Stimulated activated CD8-positive, alpha-beta memory T cell treated with anti-CD3 and anti-CD28 coated beads, Interleukin-2, amount 100 ng/mL, for 48 hours (primary cell): ENCODE measurements at places on chromosomes 4 and X.

- DNase-seq, result no peak
Measured at GRCh38 chr4:68396756-68397155, 46.9 kb upstream of the YTHDC1 start.

GRCh38 chr4:16524911-16525554 lies 298.8 kb upstream of the TAPT1 start:
- DNase-seq, result no peak

GRCh38 chr4:99879458-99879857 lies 14.8 kb downstream of the LAMTOR3 start:
- DNase-seq, result no peak

DNA sequence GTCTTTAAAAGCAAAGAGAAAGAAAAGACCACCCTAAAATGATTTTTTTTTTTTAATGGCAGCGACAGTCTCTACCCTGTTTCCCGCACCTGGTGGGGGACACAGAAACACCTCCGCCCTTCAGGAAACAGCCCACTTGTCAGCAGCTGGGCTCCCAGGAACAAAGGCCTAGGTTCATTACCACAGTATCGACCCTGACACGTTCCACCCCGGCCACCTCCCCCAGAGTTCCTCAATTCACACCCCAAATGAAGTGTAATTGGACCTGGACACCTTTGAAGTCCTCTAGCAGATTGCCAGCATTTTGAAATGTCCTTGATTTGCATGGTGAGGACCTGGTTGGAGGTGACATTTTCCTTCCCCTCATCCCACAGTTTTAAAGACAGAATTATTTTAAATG lies 175.0 kb upstream of the BCOR start:
- DNase-seq, result no peak

GRCh38 chr4:140070366-140070765 lies 83.6 kb downstream of the MAML3 start:
- DNase-seq, result no peak

DNA sequence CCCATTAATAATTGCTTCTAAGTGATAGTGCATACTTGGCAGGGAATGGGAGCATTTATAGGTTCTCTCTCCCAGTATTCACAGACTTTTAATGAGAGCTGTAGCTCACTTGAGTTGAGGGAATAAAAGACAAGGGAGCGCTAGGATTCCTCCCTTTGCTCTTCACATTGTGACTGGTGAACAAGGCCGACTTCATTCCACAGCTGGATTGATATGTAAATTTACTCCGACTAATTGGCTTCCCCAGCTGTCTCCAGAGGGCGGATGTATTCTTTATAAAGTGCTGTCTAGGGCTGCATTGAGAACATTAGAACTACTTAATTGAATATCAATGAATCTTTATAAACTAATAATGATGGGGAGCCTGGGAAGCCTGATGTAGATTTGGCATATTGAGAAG lies 63.4 kb downstream of the GPR50 start:
- no peak for DNase-seq

- DNase-seq, result no peak
Measured at GRCh38 chr4:108988464-108989195, 225.8 kb upstream of the ETNPPL start.

DNA sequence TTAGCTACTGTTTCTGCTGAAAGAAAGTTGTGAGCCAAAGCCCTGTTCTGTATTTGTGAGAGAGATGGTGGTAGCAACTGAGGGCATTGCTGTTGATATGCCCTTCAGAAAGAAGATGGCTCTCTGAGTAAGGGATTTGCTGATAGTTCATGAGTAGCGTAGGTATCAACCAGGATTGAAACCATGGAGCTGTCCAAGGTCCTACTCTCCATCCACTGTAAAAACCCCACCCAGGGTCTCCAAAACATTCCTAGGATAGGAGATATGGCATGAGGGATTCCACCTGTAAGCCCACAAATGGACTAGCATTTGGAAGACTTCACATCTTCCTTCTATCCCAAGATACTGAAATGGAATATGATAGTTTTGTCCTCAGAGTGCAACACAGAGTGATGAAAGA lies 277.1 kb upstream of the PRKX start:
- no peak for DNase-seq

- DNase-seq, result no peak
Measured at GRCh38 chr4:82715731-82716617, 82.6 kb downstream of the SCD5 start.

DNA sequence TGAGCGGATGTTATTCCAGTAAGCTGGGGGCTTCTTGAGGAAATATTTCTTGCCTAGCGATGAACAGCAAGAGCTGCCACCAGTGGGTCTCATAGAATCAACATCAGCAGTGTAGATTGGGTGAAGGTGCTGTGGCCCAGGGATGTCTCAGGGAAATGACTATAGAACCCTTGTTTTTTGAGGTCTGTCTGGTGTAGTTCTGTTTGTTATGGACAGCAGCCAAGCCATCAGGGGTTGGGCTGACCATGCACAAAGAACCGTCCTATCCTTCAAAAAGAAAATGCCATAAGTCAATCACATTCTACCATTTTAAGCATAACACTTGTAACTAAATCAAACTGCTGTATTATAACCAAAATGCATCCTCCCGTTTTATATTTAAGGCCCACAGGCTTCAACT lies 17.3 kb upstream of the C1GALT1C1 start:
- DNase-seq, result no peak

GRCh38 chrX:11374570-11374969 lies 81.4 kb downstream of the AMELX start:
- DNase-seq, result no peak
